T-cell (primary cell): ENCODE measurements at places on chromosomes 11 and 22.

GRCh38 chr11:134382257-134382656, 29.8 kb downstream of the B3GAT1 start:
- DNase-seq = no peak

- DNase-seq = no peak
Measured at GRCh38 chr11:134636071-134636470, 224.0 kb upstream of the B3GAT1 start.

DNA sequence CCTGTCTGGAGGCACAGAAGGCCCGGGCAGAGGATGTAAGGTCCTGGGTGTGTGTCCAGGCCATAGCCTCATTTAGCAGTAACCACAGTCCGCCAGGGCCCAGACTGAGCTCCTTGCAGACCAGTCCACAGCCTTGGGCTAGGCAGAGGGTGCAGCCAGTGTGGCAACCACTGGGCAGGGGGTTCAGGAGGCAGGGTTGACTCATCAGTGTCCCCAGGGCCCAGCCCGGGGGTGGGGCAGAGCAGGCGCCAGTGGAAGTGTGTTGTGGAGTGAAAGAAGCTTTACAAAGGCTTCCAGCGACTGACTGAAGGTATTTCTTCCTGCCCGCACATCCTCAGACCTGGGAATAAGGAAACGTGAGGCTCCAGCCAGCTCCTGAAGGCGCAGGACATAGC, 27.7 kb upstream of the WNT11 start:
- DNase-seq = no peak

DNA sequence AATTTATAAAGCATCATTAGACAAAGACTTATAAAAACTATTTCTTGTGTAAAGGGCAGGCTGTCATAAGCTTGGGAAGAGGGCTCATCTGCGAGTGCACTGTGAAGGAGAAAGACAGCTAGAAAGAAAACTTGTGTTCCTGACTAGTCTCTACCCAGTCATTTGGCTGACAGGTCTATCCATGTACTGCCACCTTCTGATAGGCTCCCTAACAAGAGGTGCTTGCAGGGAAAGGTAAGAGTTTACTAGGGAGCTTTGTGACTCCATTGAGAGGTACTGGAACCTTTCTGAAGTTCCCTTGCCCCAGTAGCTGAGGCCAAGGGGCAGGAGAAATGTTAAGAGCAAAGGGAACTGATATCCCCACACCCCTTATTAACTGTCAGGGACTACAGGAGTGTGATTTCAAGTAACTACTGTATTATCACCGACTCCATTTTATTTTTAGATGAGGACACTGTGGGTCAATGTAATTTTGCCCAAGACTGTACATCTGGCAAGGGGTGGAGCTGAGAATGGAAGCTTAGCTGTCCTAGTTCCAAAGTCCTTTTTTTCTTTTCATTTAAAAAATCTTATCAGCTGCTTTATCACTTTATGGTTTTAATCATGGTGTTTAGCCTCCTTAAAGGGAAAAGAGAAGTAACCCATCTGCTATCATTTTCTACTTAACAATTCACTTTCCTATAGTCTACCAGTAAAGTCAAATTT, 129.4 kb downstream of the ARHGAP20 start:
- no peak for DNase-seq

DNA sequence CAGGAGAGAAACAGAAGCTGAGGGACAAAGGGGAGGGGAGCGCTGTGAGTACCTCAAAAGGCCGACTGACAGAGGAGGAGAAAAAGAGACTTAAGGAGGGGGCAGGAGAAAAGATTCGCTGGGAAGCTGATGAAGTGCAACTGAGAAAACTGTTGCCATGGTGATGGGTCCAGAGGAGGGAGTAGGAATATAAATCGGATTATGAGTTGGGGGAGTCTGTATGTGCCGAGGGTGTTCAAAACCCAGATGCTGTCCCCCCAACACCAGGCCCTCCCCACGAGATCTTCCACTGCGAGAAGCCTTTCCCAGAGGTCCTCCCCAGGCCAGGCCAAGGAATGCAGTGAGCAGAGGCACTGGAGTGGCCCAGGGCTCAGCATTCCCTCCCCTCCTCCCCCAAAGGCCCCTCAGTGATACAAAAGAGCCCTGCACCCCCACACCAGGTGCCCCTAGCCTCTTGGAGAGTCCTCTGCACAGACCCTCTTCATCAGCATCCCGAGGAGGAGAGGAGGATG, 13.7 kb upstream of the BCL9L start:
- no peak for DNase-seq

DNA sequence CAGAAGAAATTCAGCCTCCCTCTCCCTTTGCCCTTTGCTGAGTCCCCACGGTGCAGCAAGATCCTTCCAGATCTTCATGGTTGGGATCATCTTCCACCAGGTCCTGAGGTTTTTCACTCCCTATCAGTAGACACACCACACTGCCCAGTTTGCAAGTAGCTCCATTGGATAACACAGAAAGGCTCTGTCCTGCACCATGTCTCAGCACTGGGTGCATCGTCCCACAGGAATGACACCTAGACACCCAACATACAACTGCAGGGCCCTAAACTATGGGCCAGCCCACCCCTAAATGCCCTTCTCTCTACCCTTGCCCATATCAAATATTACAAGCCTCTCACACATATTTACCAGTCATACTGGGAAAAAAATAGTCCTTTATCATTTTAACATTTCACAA, 9.4 kb downstream of the KLHL22 start:
- DNase-seq = no peak

GRCh38 chr11:117281159-117281558, 10.0 kb upstream of the BACE1-AS start:
- no peak for DNase-seq

DNA sequence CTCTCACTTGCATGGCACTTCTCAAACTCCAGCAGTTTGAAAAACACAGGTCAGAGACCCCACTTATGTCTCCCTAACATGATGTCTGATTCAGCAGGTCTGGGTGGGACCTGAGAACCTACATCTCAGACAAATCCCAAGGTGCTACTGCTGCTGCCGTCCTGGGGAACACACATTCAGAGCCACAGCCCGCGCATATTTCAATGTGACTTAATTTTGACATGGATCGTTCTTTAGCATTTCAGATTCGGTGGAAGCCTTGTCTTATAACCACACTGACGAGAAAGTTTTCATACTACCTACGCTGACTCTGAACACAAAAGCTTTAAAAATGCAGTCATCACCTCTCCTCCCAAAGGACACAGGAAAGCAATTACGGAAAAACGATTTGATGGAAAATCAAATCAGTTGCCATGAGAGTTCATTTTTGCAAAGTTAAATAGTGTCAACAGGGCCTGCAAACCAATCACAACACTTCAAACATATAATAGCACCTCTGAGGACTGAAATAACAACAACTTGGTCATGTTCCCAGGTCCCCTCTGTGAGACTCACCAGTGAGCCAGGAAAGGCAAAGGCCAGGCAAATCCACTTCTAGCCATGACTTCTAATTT, 132.6 kb downstream of the SHANK2 start:
- DNase-seq = no peak

- DNase-seq = no peak
Measured at GRCh38 chr11:55966391-55966790, 3.4 kb downstream of the OR10AG1 start.

GRCh38 chr11:33721426-33721825, 14.8 kb downstream of the CD59 start:
- no peak for DNase-seq

DNA sequence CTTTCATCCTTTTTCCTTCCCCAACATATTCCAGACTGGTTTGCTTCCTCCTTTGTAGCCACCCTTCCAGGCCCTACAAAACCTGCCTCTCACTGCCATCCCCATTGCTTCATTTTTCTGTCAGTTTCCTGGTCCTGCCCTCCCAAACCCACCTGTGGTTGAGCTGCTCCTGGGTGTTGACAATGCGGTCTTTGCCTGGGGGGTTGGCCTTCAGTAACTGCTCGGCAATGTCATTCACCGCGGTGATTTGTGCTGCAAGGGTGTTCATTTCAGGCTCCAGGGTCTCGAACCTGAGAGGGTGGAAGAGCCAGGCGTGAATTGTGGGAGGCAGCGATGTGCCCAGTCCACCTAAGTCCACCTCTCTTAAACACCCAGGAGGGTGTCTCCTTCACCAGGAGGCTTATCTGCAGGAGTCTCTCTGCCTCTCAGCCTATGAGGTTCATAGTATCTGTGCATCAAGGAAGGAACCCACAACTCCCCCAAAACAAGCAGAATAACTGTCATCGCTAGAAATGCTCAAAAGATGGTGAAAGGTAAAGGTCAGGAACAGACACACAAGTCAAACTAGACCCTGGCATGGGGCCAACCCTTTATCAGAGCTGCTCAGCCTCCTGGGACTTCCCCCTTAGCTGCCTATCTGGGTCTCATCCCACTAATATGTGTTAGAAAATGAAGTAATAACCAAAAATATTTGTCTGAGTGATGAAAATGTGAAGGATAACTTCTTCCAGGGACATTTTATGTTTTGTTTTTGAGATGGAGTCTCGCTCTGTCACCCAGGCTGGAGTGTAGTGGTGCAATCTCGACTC, 23.9 kb upstream of the RBM4B start:
- DNase-seq = no peak

- no peak for DNase-seq
Measured at GRCh38 chr22:32823024-32823730, 21.7 kb downstream of the TIMP3 start.

GRCh38 chr11:18010121-18010670, 2.7 kb downstream of the SERGEF start:
- DNase-seq = no peak

DNA sequence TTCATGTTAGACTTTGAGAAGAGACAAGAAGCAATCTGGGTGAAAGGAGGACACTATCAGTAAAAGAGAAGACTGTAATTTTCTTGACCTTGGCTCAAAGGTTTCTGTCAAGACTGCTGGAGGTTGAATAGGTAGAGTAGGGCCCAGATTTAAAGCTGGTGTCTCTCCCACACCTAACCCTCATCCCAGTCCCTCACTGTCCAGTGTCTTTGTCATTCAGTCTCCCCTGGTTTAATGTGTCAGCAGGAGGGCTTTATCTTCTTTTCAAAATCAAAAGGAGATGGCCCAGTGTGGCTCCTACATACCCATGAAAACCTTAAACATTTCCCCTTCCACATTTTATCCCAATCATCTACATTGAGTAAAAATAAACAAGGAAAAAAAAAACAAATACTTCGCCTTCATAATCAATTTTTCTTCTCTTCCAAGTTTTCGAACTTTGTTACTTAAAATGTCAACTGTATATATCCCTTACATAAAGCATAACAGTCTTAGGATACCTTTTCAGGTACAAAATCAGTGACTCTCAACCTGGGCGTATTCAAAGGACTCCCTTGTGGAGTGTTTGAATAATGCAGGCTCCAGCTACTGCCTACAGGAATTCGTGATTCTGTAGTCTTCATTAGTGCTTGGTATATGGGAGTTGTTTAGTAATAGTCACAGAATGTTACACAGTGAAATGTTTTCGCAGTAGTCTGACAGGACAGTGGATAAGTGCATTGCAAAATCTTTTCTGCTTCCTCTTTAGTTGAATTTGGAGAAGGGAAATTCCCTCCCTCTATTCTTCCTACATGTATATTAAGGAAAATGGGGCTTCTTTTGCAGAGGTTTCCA, 87.2 kb downstream of the FAT3 start:
- no peak for DNase-seq

GRCh38 chr22:23225724-23226496, 45.6 kb downstream of the BCR start:
- peak; percentile 31 for DNase-seq

DNA sequence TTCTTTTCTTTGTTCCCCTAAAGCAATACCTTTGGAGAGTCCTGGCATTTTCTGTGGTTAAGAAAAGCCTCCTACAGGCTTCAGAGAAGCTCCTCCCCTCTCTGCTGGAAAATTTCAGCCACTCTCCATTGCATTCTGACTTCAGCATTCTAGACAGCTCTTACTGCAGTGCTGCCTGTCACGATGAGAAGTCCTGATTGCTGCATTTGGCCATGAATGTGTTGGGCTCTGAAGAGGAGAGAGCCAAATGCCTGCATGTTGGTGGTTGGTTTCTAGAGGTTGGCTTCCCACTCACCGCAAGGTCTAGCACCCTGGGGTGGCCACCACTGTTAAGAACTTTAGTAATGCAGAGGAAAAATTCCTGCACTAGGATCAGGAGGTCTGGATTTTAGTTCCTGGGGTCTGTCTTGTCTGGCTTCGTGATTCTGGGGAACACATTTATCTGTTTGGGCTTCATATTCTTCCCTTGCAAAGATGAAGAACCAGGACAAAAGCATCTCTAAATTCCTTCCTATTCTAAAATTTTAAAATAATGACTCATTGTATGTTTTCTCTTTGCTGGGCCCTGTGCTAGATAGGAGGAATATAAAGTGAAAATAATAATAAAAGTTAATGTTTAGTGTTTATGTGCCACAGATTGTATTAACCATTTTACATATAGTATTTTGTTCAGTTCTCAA, 38.1 kb downstream of the COA4 start:
- no peak for DNase-seq

DNA sequence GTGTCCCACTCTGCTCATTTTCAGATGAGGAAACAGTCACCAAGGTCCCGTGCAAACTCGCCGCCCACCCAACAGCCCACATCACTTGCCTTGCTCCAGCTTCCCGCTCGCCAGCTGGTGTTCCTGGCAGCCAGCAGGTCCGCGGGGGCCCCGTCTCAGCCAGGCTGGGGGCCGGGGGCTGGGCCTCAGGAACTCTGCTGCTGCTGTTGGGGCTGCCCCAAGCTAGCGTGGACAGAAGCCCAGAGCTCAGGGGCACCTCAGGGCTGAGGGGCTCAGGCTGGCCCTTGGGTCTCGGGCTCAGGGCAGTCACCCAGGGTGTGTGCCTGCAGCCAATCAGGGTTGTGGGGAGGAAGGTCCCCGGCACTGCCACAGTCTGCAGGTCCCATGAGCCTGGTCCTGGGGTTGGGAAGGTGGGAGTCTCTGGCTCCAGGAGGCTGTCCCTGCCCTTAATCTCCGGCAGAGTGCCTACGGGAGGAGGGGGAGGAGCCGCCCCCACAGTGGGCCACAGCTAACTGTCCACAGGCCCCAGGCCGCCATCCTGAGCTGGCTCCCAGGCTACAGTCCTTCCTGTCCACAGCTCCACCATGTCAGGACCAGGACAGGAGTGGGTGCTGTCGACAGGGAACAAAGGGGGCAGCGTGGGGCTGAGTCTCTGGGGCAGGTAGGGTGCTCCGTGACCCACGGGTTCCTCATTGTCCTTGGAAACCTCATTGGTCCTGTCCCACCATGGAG, 65.2 kb downstream of the ARFGAP3 start:
- DNase-seq = no peak

DNA sequence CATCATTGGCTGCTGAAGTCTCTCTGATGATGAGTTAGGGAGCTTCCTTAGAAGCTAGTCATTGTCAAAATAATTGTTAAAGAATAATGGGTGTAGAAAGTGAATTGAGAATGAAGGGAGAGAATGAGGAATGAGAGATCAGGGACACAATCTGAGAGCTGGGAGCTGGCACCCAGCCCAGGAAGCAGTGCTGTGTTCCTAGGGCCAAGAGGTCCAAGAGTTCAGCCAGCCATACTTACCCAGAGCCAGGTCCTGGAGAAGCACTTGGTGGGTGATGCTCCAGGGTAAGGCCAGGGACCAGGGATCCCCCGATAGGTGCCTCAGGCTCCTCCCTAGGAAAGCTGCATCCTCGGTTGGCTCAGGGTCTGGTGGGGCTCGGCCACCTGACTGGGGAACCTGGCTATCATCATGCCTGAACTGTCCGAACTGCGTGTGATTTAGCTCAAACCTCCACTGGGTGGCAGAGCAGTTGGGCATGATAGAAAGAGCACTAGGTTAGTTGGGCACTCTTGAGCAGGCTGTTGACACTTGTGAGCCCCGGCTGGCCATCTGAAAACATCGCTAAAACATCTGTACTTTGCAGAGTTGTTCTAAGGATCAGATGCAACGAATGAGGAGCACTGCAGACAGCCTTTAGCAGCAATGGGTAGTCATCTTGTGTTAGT, 123.9 kb upstream of the NCAM1 start:
- DNase-seq = no peak

- no peak for DNase-seq
Measured at GRCh38 chr11:20840341-20840740, 171.0 kb downstream of the NELL1 start.
